ENCODE measurements at places on chromosomes 5 and 9.
A peak's percentile ranks its signal among the peaks of the same experiment; 100 is the strongest.

- no peak for DNase-seq
Observed at GRCh38 chr9:5448016-5448415, 2.3 kb upstream of the CD274 start.

GRCh38 chr9:136363949-136364748 lies 605 bp upstream of the DNLZ start:
- DNase-seq, result no peak

DNA sequence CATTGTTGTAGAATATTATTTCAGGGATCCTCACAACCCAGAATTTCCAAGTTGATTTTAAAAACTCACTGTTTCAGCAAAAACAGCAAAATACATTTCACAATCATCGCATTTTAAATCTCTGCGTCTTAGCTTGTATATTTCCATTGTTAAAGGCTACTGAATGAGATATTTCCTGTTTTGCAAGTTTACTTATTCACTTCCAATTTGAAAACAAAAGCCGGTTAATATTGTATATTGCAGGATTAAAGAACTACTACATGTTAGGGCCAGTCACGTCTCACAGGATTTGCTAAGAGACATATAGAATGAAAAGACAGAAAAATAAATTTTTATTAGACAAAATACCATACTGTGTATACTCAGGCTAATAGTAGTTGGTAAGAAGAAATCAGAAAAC lies 395.9 kb upstream of the CDH9 start:
- no peak for DNase-seq

GRCh38 chr9:90942555-90942954 lies 140.9 kb downstream of the SYK start:
- no peak for DNase-seq

DNA sequence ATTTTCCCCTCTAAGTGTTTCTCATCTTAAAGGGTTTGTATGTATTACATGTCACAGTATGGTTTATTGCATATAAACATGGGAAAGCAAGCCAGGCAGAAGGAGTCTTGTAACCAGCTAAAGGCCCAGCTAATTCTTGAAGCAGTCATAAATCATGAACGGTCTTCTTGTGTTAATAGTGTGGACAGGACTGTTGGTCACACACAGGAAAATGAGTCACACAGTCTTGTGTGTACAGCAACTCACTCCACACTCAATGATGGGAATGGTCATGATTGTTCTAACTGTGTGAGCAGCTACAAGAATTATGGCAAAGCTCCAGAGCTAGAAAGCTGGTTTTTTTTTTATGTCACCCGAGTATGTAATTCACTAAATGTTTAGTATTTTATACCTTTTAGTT lies 123.9 kb downstream of the GHR start:
- DNase-seq, result no peak

DNA sequence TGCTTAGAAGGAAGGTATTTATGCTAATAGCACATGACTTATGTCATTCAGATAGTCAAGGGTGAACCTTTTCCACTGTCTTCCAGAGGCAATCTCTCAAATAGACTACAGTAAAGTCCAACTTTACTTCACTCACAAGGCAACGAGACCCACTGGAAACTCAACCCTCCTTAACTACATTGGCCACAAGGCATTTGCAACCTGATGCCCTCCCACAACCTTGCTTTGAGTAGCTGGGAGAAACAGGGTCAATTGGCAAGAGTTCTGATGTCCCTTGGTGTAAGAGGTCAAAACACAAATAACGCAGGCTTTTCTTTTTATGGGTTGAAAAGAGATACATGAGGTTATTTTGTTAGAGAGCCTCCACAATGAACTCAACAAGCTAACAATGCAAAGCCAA lies 6.1 kb downstream of the GAS1 start:
- DNase-seq, result no peak

- DNase-seq, result no peak
Observed at GRCh38 chr5:749101-749670, 35.3 kb downstream of the ZDHHC11B start.

DNA sequence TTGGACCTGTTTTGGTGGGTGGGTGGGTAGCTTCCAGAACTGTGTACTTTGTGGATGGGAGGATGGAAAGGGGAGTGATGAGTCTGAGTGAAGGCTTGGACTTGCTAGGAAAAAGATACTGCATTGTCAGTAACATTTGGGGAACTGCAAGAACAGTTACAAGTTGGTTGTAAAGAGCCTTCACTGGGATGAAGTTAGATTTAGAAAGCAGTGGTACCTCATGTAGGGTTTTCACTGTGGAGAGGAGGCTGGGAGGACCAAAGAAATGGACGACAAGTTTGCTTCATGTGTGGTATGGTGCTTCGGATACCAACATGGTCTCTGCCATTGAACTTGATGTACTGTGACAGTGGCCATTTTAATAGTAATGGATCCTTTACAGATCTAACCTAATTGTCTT lies 50.3 kb downstream of the RAD23B start:
- no peak for DNase-seq

DNA sequence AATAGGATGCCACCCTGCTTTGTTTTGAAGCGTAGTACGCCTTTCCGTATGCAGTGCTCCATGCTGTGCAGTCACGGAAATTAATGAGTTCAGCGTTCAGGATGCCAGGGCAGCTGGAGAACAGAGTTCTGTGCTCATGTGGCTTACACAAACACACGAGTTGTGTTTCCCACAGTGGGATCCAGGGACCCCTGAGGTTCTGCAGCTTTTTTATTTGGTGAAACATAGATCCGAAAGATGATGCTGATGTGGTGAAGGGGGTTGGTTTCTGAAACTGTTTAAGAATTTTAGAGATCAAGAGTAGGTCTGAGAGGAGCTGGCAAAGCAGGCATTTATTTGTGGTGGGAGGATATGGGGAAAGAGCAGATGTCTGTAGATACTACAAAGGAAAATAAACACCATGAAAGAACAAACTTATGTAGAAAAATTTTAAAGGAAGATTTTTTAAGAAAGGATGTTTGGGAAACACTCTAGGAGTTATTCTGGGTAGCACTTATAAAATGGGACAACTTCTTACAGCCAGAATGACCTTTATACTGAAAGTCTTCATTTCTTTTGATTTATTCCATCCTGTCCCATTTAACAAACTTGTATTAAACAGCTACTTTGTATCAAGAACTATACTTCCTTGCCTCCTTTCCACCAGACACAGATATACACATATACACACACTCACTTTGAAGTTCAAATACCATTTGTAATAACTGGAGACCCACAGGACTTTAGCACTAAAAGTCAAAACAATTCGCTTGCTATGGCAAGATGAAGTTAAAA lies 52.7 kb downstream of the ITGA1 start:
- DNase-seq, result no peak

GRCh38 chr5:40569546-40570270 lies 110.0 kb upstream of the PTGER4 start:
- DNase-seq, result no peak

- DNase-seq, result no peak
Observed at GRCh38 chr5:180723936-180724335, 15.9 kb downstream of the OR2Y1 start.

DNA sequence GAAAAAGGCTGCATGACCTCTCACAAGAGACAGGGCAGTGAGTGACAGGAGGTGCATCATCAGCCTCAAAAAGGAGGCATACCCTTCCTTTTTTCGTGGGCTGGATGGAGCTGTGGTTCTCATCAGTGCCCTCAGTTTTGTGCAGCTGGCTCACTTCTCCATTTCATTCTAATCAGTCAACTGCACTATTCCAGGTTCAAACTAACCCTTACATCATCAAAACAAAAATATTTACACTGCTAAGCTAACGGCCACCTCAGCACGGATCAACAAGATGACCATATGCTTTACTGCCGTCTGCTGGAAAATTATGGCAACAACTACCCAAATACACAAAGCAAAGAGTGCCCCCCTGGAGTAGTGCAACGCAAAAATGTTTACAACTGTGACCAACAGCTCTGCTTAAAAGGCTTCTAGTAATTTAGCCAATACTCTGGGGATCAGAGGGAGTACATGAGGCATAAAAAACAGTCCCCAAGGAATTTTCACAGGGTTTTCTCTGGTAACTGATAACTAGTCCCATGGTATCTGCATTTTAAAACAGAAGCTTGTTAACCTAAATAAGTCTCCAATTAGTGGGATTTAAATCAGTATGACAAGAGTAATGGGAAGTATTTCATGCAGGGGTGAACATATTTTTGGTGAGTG lies 10.8 kb downstream of the KCNV2 start:
- DNase-seq, result peak; percentile 16

DNA sequence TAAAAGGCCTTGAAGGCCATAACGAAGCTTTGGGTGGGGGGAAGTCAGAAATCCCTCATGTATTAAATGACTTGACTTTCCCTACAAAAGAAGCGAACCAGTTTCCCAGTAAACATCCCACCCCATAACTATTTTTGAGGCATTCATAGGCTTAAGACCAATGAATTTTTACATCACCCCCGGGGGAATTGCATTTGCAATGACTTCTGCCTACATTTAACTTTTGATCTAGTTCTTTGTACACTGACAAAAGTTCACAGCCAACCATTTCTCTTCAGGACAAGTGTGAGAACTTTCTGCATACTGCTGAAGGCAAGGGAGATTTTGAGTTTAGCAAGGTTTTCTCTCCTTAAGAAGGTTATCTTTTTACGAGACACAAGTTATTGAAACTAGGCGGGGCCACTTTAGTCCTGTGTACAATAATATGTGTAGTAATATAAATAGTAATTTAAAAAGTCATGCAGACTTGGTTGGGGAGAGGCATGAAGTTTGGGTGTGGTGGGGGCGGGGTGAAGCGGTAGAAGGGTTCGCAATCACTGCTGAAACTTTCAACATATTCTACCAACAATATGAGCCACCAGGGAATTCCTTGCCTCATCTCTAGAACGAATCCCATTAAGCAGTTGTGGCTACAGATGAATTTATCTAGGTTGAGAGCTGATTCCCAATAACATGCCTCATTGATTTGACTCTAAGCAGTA lies 2.5 kb downstream of the TJP2 start:
- DNase-seq, result no peak

- DNase-seq, result no peak
Observed at GRCh38 chr9:8890695-8891094, 1091.1 kb upstream of the DMAC1 start.

GRCh38 chr5:53508125-53508524 lies 27.7 kb downstream of the FST start:
- DNase-seq, result no peak

- DNase-seq, result no peak
Observed at GRCh38 chr5:127396490-127397155, 106.0 kb downstream of the MEGF10 start.

DNA sequence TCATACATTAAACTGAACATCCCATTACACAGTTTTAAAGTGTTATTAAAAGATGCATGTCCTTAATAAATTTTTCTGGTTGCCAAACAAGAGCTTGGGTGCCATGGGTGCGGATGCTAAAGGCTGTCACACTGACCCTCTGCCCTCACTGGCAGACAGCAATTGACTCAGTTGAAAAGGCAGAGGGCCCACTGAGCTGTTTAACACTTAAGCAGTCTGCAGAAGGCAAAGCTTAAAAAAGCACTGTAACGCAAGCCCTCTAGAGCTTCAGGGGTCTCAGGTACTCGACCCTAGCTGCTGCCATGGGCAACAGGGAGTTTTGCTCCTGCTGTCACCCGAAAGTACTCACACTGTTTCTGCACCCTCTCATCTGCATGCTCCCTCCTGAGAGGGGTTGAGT lies 726.4 kb upstream of the TYRP1 start:
- DNase-seq, result no peak

GRCh38 chr9:93111371-93112115 lies 15.5 kb downstream of the CARD19 start:
- peak; percentile 65 for DNase-seq

GRCh38 chr5:172855597-172856292 lies 21.7 kb downstream of the ERGIC1 start:
- DNase-seq, result no peak

GRCh38 chr9:130454096-130454811 lies 9.5 kb downstream of the ASS1 start:
- no peak for DNase-seq

DNA sequence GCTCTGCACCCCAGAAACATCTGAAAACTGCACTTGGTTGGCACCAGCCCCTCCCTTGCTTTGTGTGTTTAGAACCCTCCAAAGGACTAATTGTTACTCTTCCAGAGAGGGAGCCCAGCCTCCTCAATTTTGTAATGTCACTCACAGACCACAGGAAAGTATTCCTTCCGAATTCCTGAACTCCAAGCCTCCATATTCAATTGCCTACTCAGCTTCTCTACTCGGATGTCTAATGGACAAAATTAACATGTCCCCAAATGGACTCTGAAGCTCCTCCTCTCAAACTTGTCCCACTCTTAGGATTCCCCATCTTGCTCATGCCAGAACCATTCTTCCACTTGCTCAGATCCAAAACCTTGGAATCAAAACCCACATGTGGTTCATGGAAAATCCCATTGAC lies 3.9 kb upstream of the TMEM171 start:
- DNase-seq, result no peak

GRCh38 chr5:176697934-176698538 lies 50.8 kb downstream of the TSPAN17 start:
- no peak for DNase-seq

GRCh38 chr9:72917892-72918509 lies 34.9 kb downstream of the ALDH1A1 start:
- DNase-seq, result no peak

GRCh38 chr5:133581918-133582317 lies 30.4 kb downstream of the FSTL4 start:
- no peak for DNase-seq

DNA sequence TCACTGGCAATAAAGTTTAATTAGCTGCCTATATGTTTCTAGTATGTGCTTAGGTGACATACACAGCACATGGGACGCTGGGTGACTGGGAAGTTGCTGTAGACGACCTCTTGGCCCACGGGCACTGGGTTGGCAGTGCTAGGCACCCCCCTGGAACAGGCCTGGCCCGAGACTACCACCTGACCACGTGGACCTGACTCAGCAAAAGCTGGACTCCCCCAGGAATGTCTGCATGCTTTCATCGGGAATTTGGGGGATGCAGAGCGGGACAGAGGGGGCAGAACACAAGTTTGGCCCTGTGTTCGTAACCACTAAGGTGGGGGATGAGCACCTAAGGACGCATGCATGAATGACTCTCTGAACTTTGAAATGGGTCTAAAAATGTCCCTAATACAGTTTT lies 16.6 kb upstream of the INPP5E start:
- DNase-seq, result no peak

GRCh38 chr9:93316726-93317494 lies 133.0 kb downstream of the WNK2 start:
- no peak for DNase-seq

DNA sequence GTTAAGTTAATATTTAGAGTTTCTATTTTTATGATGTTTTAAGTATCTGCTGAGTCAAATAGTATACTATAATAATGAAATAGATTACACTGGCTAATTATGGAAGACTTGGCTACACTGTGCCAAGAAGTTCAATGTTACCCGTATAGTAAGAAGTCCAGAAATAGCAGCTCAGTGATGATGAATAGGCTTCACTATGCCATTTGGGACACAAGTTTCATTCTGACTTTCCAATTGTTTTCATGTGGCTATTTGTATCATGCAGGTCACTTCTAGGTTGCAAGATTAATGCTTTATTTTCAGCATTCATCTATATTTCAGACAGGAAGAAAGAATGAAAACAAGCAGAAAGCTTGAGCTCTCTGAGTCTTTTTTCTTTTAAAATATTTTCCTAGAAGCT lies 194.5 kb upstream of the RIOK2 start:
- no peak for DNase-seq

Measured in GF-D8 (cell line).